Kidney epithelial cell (primary cell): ENCODE measurements at places on chromosomes 16 and 17. TPM values are rescaled to one million over a fixed set of nuclear protein-coding genes. Genes with fewer than 3 reads are reported as not detected.

- no peak for DNase-seq
Observed at GRCh38 chr16:57192146-57192545, 6.0 kb downstream of the RSPRY1 start.

DNA sequence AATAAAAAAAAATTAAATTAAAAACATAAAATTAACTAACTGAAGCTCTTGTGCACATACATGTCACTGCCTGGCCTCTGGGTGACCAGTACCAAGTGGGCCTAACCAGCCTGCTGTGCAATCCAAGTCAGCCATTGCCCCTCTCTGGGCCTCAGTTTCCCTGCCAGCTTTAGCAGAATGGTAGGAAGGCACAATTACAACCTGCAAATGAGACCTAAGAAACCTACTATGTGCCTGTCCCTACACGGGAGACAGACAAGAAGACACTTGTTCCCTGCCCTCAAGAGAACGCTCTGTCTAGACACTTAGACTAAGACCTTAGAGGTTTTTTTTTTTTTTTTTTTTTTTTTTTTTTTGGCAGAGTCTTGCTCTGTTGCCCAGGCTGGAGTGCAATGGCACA, 1.7 kb downstream of the CIAPIN1 start:
- DNase-seq: no peak

DNA sequence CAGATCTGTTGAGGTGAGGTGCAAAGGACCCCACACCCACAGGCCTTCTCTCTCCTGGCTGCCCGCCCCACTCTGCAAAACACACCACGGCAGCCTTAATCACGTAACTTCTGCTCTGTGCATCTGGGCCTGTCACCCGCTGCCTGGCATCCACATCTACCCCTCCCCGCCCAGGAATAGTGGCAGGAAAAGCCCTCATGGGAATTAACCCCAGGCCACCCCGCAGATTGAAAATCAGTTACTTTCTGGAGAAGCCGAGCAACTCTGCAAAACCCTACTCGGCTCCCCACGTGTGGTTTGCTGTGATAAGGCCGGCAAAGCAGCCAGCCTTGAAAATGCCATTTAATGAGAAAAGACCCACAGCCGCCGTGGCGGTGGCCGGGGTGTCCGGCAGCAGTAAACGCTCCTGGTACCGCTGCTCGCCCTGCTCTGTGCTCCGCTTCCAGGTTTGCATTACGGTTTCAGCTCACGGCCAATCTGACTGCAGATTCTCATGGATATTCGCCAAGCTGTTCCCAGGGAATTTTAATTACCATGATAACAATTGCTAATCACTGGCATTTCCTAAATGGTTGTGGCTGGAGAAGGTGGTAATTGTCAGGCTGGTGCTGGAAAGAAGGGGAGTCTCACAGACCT, 78.0 kb upstream of the DOC2B start:
- DNase-seq: no peak

CACNG3 gene
- not detected in 2 replicates for total RNA-seq
